ENCODE measurements at places on chromosomes 12 and 14.

- DNase-seq: no peak
Observed at GRCh38 chr12:28780096-28780495, 369.0 kb upstream of the FAR2 start.

GRCh38 chr12:88036353-88036965 is 7.3 kb upstream of the C12orf50 start:
- no peak for DNase-seq

- DNase-seq: no peak
Observed at GRCh38 chr12:108268397-108268796, 70.7 kb downstream of the CMKLR1 start.

DNA sequence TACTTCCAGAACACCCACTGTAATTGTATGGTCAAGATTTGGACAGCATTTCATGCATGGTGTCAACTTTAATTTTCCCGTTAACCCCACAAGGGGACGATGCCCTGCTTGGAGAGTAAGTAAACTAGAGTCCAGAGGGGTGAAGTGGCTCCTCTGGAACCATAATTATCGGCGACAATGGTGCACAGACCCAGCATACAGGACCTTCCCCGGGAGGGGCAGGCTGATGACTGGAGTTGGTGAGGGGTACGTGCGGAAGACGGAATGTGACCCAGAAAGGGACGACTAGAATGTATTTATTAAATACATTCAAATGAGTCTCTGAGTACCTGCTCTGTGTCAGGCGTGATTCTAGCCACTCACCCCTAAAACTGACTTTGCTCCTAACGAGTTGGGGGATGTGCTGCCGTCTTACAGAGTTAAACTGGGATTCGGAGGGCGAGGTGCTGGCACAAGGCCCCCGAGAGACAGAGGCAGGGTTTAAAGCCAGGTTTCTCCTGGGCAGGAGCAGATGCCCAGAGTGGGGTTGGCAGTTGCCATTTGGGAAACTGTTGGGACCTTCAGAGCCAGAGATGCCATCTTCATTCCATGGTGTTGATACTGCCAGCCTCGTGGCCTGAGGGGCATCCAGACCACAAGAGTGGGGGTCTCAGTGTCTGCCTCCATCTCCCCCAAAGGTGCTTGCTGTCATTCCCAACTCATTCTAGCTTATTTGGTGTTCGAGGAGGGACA is 10.9 kb downstream of the RTL1 start:
- no peak for DNase-seq

DNA sequence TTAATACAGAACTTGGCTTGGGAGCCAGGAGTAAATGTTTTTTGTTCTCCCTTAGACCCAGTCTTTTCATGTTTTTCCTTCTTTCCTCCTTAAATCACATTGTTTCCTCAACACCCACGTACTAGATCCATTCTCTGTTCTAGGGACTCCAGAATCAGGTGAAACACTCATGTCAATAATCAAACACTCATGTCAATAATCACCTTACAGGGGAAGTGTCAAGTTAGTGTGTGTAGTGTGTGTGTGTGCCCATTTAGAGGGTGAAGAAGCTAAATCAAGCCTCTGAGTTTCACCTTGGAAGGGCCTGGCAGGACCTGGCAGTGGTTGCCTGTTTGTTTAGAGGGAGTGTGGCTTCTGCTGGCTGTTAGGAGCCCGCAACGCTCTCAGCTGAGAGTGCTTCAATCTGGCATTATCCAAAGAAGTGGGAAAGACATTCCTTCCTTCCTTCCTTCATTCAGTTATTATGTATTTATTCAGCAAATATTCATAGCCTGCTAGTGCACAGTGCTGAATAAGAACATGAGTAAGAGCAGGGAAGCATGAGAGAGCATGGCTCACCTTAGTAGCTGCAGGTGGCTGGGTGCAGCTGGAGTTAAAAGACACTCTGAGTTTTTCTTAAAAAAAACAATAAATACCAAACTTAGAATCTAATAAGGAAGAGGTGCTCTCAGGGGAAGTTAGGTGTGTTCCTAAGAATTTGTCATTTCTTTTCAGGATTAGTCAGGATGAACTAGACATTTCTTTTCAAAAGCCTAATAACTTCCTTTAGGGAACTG is 17.6 kb upstream of the EID3 start:
- no peak for DNase-seq

GRCh38 chr12:132529906-132530305 is 40.0 kb downstream of the FBRSL1 start:
- no peak for DNase-seq

DNA sequence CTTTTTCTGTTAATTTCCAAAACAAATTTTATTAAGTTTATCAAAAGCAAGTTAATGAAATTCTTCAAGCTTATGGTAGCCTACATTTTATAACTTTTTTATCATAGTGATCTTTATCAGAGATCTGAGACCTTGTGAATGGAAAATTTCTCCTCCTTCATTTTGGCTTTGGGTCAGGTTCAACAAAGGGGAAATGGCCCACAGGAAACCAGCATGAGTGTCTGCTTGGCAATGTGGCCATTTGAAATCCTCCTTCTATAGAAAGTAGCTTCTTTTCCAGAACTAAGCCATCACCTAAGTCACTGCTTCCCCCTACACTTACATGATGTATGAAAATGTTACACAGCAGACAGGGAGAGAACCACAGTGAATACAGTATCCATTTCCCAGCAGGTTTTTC is 1.6 kb downstream of the RHOJ start:
- DNase-seq: no peak

All from activated naive CD8-positive, alpha-beta T cell treated with anti-CD3 and anti-CD28 coated beads, Interleukin-2, amount 50 U/mL, for 16 hours (primary cell).